Urinary bladder (tissue), 4 donors: ENCODE measurements at places on chromosomes 5 and 9. TPM values are rescaled to one million over a fixed set of nuclear protein-coding genes. Genes with fewer than 3 reads are reported as not detected.
A peak's percentile ranks its signal among the peaks of the same experiment; 100 is the strongest.

- DNase-seq = no peak
These were observed 39.9 kb upstream of the RNF130 start for GRCh38 chr5:180111273-180112002.

GRCh38 chr5:135885031-135885430 is 10.6 kb downstream of the IL9 start:
- DNase-seq = no peak

GRCh38 chr5:78447775-78448424 is 87.5 kb downstream of the SCAMP1 start:
- no peak for DNase-seq

GRCh38 chr5:116930616-116931015 is 356.0 kb upstream of the SEMA6A start:
- DNase-seq = no peak

GRCh38 chr9:4832786-4833579 is 40.2 kb downstream of the RCL1 start:
- DNase-seq = no peak

- DNase-seq = no peak
These were observed 368.9 kb downstream of the TMEM161B start for GRCh38 chr5:87899721-87900131.

- DNase-seq = no peak
These were observed 42.5 kb downstream of the RALGPS1 start for GRCh38 chr9:126956917-126957686.

DNA sequence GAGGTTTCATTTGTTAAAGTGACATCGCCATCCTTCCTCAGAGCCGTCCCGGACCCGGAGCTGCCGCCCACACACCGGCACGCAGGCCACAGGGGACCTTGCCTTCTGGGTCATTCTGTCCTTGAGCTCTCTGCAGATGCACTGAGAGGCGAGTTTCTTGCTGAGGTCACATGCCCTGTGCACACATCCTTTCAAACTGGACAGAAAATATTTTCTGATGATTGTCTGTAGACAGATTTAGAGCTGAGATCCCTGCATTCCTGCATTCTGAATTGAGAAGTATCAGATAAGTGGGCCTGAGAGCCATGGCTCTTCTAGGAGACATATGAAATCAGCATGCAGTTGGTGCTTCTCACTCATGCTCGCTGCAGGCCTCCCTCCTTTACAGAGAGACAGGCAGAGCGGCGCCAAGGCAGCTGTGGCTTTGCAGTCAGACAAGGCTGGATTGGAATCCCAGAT is 25.4 kb downstream of the BOD1 start:
- no peak for DNase-seq

GRCh38 chr9:97864396-97864795 is 11.4 kb downstream of the FOXE1 start:
- no peak for DNase-seq

DNA sequence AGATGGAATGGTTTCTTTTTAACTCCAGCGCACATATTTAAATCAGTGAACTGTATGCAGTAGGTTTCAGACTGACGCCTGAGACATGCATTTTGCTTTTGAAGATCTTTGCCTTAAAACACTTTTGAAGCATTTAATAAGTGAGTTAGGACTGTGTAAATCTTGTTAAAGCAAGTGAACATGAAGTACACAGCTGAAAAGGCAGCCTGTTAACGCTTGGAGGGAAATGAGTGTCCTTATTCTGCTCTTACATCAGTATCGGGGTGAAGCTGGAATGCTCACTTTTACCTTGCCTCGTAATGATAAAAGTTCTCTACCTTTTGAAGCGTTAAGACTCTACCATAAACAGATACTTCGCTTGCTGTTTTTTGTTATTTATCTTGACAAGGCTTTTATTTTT is 552.2 kb downstream of the ZNF608 start:
- no peak for DNase-seq

- peak; percentile 37 for DNase-seq
These were observed 302.1 kb downstream of the PARP8 start for GRCh38 chr5:50968356-50969149.

DNA sequence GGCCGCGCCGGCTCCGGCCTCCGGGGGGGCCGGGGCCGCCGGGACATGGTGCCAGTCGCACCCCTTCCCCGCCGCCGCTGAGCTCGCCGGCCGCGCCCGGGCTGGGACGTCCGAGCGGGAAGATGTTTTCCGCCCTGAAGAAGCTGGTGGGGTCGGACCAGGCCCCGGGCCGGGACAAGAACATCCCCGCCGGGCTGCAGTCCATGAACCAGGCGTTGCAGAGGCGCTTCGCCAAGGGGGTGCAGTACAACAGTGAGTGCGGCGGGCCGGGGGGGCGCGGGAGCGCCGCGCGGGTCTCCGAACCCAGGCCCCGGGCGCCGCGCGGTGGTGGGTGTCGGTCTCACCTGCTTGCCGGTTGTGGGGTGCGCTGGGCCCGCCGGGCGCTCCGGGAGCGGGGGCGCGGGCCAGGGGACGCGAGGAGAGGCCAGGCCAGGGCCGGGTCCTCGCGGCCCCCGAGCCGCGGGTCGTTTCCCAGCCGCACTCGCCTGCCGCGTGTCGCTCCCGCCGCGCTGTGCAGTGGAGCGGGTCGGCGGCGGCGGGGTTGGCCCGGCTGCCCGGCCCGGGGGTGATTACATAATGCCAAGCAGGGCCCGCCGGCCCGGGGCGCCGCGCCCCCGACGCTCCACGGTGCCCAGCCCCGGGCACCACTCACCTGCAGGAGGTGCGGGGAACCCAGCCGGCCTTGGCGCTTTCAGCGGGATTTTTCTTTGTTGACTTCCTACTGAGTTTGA is 492 bp downstream of the RABL6 start:
- DNase-seq = no peak

- DNase-seq = no peak
These were observed 12.5 kb downstream of the ZNF366 start for GRCh38 chr5:72494623-72495124.

DNA sequence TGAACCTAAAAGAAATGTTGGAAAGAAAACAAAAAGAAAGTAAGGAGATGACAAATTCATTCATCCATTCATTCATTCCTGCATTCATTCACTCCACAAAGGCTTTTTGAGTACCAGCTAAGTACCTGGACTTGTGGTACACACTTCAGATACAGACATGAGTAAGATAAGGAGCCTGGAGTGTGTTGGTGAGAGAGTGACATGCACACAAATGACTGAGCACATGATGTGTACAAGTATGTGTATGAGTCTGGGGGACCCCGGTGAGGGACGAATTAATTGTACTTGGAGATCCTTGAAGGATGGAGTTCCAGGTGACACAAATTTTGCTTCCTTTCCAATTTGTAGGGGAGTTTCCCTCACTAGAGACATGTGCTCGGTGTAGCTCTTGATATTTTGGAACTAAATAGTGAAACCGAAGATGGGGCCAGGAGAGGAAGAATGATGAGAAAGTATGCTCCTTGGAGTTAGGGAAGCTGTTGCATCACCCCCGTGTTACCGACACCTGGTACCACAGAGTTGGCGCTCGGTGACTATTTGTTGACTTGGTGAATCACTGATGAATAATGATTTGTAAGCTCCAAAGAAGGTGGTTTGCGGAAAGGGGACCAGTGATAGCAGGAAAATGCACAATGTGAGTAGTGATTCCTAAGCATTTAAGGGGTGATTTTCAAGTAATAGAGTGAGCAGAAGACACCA is 509.8 kb downstream of the CCDC171 start:
- DNase-seq = no peak

GRCh38 chr9:131555841-131556673 is 10.7 kb downstream of the PRRT1B start:
- no peak for DNase-seq

DNA sequence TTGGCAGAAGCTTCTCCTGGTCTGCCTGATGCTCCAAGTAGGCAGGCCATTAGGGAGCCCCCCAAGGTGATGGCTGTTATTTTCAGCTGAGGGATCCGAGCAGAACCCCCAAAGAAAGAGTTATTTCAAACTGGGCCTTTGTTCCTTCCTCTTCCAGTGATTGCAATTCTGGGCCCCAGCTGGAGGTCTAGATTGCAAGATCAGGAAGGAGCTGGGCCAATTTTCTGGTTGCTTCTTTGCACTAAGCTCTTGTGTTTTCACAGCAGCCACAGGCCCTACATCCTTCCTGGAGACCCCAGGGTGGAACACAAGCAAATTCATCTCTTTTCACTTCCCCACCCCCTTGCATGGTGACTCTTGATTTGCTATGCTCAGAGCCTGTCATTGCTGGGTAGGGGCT is 215.0 kb downstream of the SEMA6A start:
- DNase-seq = no peak

DNA sequence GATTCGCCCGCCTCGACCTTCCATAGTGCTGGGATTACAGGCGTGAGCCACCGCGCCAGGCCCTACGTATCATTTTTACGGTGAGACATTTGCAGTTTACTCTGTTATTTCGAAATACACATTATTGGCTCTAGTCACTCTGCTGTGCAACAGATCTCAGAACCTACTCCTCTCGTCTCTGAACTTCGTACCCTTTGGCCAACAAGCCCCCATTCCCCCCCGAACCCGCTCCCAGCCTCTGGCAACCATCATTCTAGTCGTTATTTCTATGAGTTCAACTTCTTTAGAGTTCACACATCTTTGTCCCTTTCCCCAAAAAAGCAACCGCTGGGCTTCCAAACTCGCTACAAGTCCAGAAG is 735 bp downstream of the PTGR1 start:
- DNase-seq = no peak

DNA sequence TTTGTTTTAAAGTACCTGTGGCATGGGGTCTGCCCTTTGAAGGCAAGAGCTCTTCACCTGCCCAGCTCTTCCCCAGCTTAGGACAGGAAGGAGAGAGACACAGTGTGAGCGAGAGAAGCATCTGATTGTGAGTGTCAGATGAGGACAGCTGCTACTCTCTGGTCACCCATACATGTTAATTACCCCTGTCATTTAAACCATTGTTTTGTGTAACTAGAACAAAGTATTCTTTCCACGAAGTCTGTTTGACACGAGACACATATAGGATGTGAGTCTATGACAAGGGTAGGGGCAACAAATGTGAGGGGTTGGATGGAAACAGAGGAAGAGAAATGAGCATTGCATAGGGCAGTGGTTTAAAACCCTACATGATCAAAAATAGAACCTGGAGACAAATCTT is 3.0 kb upstream of the CD274 start:
- DNase-seq = no peak

DNA sequence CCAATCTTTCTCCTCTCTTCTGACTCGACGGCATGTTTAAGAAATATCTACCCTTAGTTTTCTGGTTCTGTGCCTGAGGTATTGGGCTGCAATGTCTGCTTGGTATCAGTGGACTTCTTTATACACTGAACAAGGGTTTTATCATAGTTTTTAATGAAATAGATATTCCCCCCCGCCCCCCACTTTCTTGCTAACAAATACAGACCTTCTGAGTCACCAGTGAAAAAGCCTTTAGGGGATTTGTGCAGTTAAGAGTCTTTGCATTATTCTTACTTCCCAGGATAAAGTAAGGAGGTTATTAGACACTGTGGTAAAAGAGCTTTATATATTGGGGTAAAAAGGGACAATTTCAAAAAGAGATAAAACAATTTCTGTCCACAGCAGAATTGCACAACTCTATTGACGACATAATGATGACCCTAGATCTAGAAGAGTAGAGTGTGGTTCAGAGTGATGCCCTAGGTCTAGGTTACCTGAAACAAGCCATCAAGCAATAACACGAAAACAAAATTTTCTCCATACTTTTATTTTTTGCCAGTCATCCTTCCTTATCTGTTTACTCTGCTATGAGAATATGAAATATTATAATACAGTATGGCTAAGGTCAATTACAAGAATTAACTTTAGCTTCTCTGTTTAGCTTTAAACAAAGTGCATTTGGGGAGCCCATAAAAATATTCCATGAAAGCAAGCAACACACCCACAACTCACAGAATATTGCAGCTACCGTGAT is 110.7 kb downstream of the PLK2 start:
- no peak for DNase-seq

DNA sequence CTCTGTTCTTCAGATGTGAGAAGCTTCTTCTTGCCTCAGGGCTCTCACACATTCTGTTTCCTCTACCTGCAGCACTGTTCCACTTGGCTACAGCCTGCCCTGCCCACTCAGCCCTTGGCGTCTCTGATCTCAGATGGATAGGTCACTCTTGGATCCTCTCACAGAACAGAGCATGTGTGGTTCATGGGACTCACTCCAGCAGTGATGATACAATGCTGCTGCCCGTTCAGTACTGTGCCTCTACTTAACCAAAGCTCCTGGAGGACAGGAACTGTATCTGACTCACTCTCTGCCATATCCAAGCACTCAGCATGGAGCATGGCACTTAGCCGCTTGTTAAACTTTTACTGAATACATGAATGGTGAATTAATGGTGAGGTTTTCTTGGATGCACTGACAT is 3.4 kb upstream of the SPINK4 start:
- DNase-seq = no peak

- no peak for DNase-seq
These were observed 473.6 kb downstream of the DMAC1 start for GRCh38 chr9:7325995-7326394.

DNA sequence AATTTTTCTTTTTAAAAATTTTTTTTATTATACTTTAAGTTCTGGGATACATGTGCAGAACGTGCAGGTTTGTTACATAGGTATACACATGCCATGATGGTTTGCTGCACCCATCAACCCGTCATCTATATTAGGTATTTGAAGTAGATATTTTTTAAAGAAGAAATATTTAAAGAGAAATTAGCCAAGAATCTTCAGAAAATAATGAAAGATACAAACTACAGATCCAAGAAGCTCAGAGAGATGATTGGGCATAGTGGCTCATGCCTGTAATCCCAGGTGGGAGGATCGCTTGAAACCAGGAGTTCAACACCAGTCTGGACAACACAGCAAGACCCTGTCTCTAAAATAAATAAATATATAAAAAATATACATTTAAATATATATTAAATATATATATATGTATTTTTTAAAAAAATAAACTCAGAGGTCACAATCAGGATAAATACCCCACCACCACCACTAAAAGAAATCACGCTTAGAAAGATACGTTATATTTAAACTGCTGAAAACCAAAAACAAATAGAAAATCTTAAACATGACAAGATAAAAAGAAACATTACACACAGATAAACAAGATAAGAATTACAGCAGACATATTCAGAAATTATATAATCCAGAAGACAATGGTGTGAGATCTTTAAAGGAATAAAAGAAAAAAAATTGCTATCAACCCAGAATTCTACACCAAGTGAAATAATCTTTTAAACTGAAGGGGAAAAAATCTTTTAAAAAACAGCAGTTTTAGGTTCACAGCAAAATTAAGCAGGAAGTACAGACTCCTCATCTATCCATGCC is 57.5 kb downstream of the CSF2 start:
- no peak for DNase-seq

GRCh38 chr5:71957292-71957898 is 149.9 kb upstream of the MAP1B start:
- DNase-seq = no peak

PCDHB13 gene
- total RNA-seq = 5.9 TPM

GLDC gene
- total RNA-seq = 0.74 TPM

VPS13A gene
- 98.7 TPM for total RNA-seq

ZMYND19 gene
- 7.9 TPM for total RNA-seq

DDX31 gene
- 11.9 TPM for total RNA-seq

TEK gene
- 36.5 TPM for total RNA-seq

DIRAS2 gene
- total RNA-seq = 2.2 TPM

RIC1 gene
- total RNA-seq = 55.5 TPM

PALM2AKAP2 gene
- 15.6 TPM for total RNA-seq

IL4 gene
- total RNA-seq = not detected
